ENCODE measurements at places on chromosomes 1 and 21.

DNA sequence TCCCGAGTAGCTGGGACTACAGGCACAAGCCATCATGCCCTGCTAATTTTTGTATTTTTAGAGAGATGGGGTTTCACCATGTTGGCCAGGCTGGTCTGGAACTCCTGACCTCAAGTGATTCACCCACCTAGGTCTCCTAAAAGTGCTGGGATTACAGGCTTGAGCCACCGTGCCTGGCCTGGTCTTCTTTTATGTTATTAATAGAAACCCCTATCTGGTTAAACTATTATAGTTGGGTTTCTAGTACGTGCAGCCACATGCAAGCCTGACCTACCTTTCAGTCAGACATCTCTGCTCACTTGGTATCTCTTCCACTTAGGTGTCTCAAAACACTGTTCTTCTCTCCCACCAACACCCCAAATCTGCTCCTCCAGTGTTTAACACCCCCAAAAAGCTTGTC is 34.4 kb downstream of the PSEN2 start:
- no peak for DNase-seq

GRCh38 chr1:204454476-204454875 is 40.1 kb downstream of the PIK3C2B start:
- DNase-seq = no peak

DNA sequence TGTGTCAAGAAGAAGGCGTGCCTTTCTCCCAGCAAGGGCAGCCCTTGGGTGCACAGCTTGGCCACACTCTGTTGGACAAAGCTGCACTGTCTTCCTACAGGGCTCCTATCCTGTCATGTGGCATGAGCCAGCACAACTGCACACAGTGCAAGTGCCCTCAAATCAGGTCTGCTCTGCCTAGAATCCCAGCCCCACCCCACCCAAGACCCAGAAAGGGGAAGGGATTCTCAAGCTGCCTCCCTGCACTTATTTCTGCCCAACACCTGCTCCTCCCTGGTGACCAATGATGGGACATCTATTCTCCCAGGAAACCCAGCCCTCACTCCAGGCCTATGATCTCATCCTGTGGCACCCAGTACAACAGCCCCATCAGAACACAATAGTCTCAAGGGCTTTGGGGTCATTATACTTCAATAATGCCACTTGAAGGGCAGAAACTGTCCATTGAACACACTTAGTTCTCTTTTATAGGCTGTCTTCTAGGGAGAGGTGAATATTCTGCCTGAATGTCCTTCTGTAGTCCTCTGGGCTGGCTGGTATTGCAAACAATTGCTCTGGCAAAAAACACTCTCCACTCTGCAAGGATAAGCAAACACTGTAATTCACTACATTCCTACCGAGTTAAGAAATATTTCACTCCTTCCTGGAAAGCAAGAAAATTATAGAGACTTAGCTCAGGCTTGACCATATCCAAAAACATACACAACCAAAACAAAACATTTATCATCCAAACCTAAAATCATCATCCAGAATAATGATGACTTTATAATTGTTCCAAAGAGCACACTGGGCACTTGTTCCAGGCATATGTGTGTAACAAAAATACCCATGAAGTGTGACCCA is 43.1 kb upstream of the IGSF3 start:
- DNase-seq = no peak

- DNase-seq = no peak
Observed at GRCh38 chr1:226723657-226724532, 15.2 kb downstream of the ITPKB start.

DNA sequence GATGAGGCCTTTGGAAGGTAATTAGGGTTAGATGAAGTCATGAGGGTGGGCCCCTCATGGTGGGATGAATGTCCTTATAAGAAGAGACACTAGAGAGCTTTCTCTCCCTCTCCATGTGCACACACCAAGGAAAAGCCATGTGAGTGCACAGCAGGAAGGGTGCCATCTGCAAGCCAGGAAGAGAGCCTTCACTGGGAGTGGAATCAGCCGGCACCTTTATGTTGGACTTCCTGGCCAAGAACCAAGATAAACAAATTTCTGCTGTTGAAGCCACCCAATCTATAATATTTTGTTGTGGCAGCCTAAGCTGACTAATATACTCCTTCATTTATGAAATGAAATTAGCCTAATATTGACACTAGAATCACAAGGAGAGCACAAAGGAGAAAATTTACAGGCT is 38.2 kb upstream of the PKP1 start:
- no peak for DNase-seq

- no peak for DNase-seq
Observed at GRCh38 chr1:234921266-234922062, 207.2 kb downstream of the TOMM20 start.

GRCh38 chr1:74861867-74862266 is 128.9 kb downstream of the TYW3 start:
- no peak for DNase-seq

DNA sequence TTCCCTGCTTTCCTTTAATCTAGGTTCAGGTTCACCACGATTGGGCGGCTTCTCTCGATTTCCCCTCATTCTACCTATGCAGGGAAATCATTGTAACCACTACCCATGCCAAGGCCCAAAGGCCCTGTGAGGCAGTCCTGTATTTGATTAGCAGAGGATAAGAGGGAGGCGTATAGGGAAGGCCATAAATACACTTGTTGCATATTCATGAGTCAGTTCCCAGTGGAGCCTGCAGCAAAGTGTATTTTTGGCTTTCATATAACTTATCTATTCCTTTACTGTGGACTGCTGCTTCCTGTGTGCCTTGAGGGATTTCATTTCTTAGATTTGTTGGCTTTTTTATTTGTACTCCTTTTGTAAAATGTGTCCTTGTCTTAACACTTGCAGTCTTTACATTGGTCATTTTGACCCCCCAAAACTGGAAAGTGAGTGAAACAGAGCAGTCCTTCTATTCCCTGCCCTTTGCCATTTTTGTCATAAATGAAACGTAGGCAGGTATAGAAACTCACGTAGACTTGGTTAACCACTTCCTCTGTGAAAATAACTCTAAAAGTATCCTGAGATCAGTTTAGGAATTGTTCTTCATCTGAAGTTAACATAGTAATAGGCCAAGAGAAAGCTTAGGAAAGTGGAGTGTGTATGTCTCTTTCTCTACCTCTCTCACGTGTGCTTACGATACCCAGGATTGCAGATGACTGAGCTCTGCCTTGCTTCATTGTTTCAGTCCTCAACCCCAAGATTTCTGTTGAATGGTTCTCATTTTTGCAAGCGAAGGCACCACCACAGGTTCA is 19.6 kb upstream of the KCNQ4 start:
- no peak for DNase-seq
